ENCODE measurements at places on chromosomes 6 and 20.

DNA sequence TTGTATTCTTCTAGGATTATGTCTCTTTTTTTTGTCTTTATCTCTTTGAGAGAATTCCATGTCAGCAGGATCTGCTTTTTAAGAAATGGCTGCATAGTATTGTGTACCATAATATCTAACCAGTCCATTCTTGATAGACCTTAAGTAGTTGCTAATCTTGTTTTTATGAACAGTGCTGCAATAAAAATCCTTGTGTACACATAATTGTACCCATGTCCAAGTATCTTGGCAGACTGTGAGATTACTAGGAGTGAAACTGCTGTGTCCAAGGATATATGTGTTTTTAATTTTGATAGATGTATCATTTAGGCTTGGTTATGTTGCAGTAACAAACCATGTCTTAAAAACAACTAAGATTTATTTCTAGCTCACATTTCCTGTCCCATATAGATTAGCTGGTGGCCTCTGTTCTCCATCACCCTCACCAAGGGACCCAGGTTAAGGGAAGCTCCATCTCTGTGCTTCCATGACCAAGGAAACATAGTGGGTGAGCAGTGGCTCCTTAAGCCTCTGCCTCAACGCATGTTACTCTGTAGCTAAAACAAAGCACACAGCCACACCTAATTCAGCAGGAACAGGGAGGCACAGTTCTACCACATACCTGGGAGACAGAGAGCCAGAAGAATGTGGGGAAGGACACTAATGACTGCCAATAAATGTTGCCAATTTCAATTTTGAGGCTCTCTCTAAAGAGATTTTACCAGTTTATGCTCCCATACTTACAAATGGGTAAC lies 12.1 kb upstream of the SUMO4 start:
- DNase-seq, result no peak

- DNase-seq, result no peak
These were observed 78.4 kb downstream of the ADTRP start for GRCh38 chr6:11700118-11700718.

DNA sequence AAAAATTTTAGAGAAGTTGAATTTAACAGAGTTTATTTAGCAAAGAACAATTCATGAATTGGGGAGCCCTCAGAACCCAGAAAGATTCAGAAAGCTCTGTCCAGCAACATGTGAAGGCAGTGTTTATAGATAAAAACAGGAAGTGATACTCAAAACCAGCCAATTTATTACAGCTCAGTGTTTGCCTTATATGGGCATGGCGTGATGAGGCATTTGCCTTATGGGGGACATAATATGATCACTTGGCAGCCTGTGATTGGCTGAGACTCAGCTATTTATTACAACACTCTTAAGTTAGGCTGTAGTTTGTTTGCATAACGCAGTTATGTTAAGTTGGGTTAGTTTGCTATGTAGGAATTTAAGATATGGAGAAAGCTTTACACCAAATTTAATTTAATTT lies 11.5 kb downstream of the HLA-DPA1 start:
- DNase-seq, result no peak

DNA sequence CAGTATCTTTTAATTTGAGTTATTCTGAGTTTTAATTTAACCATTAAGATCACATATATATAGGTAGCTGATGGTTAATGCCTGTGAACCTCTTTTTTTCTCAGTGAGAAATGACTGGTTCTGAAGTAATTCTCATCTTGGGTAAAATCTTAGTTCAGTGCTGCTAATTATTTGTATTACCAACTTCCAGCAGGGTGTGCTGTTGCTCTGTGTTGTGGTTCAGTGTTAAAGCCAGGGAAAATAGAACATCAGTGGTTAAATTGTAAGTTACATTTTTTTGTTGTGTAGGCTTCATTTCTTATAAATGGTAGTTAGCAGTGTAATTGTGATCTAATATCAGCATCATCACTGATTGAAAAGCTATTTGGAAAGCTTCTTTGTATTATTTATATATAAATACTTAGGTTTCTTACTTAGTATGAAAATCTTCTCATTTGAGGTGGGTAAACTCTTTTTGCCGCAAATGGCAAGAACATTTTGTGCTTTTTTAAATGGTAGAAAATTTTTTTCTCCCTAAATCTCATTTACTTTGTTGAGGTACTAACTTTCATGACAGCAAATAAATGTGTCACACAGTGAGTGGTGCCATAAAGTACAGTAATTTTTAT lies 43.7 kb downstream of the CDC5L start:
- DNase-seq, result no peak

DNA sequence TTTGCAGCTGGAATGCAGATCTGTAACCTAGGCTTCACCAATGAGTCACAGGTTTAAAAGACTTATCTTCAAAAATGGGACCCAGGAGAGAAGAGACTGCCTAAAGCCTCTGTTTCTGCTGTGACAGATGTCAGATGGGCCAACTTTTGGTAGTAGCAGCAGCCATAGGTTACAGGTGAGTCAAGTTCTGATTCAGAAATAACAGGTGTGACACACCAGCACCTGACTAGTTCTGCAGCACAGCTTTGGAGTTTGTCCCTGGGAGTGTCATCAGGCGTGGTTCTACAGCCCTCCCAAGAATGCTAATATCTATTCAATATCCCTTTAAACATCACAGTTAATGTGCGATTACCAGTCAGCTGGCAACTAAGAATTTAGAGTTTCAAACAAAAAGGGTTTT lies 121.9 kb upstream of the BTN3A2 start:
- no peak for DNase-seq

DNA sequence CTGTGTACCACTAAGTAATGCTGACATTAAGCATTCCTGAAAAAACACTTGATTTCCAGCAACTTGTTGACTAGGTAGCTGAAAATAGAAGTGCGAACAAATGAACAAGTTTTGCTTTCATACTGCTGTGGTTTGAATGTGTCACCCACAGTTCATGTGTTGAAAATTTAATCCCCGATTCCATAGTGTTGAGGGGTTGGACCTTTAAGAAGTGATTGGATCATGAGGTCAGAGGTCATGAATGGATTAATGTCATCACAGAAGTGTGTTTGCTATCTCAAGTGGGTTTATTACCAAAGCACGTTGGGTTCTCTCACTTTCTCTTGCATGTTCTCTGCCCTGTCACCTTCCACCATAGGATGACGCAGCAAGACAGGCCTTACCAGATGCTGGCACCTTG lies 568.5 kb downstream of the UTRN start:
- DNase-seq, result no peak

- DNase-seq, result no peak
These were observed 150.0 kb downstream of the UBE3D start for GRCh38 chr6:82915666-82916065.

GRCh38 chr6:145044641-145045246 lies 690.6 kb downstream of the EPM2A start:
- DNase-seq, result no peak

GRCh38 chr6:87827346-87827745 lies 125.3 kb upstream of the AKIRIN2 start:
- no peak for DNase-seq

- DNase-seq, result no peak
These were observed 174.3 kb downstream of the CDKAL1 start for GRCh38 chr6:20708367-20709124.

DNA sequence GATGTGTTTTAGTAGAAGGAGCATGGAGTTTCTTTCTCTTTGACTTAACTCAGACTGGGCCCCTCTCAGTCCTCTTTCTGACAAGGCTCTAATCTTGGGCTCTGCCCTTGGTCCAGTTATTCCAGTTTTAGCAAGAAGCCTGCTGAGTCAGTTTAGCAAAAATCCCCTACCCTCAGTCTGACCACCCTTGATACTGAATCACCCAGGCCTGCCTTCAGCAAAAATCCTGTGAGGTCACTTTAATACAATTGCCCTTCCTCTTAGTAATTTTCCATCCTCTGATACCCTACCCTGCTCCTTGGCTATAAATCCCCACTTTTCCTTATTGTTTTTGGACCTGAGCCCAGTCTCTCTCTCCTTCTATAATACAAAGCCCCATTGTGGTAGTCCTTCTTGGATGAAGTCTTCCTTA lies 326.7 kb upstream of the NOX3 start:
- no peak for DNase-seq

- no peak for DNase-seq
These were observed 18.4 kb upstream of the NUP153 start for GRCh38 chr6:17725083-17725482.

- no peak for DNase-seq
These were observed 35.7 kb upstream of the ARID1B start for GRCh38 chr6:156741287-156742073.

DNA sequence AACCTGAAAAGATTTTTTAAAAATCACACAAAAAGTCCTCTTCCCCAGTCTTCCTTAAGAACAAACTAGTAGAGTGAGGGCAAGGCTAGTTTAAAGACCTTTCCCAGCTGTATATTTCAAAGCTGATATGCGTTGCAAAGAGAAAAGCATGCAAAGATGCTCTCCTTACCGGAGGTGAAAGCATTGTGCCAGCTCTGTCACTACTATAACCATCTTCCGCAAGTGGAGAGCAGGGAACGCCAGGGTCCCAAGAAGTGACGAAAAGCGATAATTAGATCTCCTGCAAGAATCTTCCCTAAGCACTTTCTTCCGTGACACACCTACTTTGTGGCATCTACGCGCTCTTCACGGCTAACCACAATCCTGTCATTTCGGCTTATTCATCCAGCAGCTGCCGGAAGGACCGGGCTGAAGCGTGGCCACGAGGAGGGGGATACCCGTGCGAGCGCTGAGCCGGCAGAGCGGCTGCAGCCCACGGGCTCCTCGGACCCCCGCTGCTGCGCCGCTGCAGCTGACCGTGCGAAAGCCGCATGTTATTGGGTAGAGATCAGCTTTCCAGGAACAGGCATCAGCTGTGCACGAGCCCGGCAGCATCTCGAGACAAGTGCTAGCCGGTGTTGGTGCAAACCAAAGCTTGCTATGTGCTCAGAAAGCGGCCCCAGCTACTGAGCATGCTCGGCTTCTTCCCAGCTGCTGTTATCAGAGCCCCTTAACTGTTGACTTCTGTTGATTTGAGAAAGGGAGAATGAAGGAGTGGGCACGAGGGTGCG lies 57.2 kb upstream of the ARHGAP18 start:
- DNase-seq, result no peak

DNA sequence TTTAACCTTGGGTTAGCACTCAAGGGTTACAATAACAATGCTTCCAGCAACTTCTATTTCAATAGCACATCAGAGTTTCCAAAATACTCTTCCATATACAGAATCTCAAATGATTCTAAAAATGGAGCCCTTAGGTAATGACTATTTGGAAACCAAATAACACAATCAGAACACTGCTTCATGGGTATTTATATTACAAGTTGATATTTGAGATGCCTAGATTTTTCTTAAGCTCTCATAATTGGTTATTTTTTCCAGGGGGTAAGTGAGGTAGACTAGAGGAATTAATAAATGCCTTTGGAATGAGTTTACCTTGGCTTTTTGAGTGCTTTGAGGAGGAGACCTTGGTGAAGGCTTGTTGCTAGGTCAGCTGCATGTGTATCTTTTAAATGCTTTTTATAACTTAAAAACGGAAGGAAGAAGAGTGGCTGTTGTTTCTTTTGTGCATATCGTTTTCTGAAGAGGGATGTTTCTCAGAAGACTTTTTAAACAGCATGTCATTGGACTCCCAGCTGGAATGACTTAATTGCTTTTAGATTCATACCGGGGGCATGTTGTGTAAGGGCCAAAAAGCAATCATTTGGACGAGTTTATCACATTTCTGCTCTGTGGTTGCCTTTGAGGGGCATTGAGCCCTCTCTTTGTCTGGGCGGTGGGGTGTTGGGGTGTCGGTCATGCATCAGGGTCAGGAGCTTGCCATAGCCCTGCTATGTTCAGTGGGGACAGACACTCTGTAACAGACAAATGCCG lies 186.0 kb downstream of the DTNBP1 start:
- no peak for DNase-seq

GRCh38 chr6:21971541-21971940 lies 325.3 kb downstream of the PRL start:
- no peak for DNase-seq

- DNase-seq, result no peak
These were observed 16.4 kb upstream of the FNDC1 start for GRCh38 chr6:159152782-159153181.

GRCh38 chr20:13333036-13333435 lies 112.0 kb downstream of the ISM1 start:
- no peak for DNase-seq

- DNase-seq, result no peak
These were observed 3.0 kb downstream of the TCEA2 start for GRCh38 chr20:64065974-64066343.

DNA sequence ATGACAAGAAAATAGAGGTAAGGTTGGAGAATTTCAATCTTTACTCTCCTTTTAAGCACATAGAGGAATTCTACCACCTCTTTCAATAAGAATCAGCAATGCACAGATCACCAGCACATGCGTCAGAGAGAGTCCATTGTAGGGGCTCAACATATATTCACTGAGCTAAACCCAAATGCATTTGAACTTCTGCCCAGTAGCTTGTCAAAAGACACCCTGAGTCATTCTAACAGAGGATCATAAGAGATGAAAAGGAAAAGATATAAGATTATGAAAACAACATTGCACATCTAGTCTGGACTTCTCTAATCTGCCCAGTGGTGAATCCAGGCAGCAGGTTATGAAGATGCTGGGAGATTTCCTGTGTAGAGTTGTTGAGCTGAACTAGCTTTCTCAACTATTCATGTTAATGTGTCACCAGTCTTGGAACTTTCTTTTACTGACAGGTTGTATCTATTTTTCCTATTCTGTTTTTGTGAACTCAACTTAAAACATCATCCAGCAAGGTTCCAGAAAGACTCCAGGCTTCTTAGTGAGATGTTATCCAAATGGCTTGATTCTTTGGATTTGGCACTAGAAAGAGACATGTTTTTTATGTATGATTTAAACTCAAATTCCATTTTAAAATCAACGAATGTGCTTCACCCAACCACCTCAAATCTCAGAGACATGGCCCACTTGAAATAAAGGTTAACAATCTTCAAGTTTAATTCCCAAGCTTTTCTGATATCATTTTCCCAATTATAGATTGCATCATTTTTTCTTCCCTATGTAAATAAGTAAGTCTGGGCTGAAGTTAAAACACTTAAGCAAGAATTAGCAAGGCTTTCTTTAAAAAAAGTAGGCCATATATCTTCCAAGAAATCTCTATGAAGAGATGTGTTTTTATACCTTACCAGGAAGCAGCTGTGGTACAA lies 89.3 kb downstream of the TSHZ2 start:
- DNase-seq, result no peak

DNA sequence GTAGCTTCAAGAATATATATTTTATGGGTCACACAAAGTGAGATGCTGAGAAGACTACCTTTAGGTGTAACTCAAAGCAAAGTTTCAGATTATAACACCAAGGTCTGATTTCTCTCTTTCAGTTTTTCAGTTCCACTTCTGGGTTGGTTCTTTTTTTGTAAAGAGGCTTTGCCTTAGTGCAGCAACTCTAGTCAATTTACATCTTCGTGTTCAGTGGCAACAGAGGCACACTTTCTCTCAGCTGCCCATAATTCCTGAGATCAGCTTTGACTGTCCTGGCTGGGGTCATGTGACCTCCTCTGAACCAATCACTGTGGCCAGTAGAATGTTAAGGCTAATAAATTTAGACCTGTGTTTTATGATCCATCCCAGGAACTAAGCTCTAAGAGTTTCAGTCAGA lies 120.2 kb downstream of the TINAG start:
- no peak for DNase-seq

- no peak for DNase-seq
These were observed 717.9 kb upstream of the POU3F2 start for GRCh38 chr6:98116455-98116854.

GRCh38 chr20:36183155-36183944 lies 28.8 kb downstream of the EPB41L1 start:
- DNase-seq, result no peak

All from thoracic aorta (tissue), 2 donors.